ENCODE measurements at places on chromosomes 6 and 20.
A peak's percentile ranks its signal among the peaks of the same experiment; 100 is the strongest.

DNA sequence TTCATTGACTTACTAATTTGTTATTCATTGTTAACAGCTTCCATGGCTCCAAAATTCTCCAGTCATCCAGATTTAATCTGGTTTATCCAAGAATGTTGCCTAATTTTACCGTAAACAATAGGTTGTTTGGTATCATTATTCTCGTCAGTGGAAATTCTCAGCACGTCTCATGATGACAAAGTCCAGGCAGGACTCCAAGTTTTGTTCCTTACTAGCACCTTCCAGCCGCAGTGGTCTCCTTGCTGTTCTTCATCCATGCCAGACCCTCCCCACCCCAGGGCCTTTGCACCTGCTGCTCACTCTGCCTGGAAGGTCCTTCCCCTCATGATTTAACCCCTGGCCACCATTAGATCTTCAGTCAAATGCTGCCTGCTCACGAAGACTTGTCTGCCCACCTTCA, 48.1 kb upstream of the NAA20 start:
- DNase-seq = no peak

- no peak for DNase-seq
Observed at GRCh38 chr20:45826381-45827019, 612 bp downstream of the TNNC2 start.

DNA sequence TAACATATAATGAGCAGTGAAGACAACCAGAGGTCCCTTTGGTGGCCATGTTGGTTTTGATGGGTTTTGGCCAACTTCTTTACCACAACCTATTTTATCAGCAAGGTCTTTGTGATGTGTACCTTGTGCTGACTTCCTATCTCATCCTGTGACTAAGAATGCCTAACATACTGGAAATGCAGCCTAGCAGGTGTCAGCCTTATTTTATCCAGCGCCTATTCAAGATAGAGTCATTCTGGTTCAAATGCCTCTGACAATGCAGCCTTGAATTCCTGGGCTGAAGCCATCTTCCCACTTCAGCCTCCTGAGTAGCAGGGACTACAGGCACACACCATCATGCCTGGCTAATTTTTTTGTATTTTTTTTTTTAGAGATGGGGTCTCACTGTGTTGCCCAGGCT, 7.8 kb upstream of the TRIM38 start:
- no peak for DNase-seq

- no peak for DNase-seq
Observed at GRCh38 chr6:54244430-54244829, 63.8 kb upstream of the TINAG start.

DNA sequence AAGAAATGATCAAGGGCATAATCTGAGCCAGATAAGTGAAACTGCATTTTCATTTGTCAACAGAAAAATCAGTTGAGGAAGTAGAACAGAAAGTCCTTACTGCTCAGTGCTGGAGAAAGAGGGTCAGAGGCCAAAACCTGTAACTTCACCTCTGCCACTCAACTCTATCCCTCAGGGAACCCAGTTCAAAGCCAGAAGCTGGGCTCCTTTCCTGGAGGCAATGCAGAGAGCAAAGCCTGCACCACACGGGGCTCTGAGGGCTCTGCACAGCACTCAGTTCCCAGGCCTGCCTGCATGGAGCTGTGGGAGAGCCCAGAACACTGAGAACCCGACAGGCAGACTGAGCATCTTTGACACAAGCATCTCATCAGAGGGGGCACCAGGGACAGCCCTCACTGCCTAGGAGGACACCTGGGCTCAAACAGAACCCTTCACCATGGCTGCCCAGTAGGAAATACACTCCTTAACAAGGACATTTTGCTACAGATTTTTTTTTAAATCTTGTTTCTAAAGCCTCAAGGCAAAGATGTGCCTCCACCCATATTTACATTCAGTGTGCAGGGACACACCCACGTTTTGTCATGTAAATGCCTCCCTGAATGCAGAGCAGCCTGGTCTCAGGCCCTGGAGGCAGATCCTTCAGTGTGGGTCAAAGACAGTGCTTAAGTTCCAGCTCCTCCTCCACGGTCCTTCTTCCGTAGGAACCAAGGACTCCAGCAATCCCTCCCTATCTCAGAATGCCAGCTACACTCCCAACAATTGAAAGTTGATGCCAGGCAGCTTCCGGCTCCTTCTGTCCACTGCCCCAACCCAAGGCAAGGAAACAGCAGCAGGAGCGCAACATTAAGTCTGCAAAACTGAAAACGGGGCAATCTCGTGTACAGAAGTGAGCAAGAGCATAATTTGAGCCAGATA, 6.6 kb downstream of the RNASET2 start:
- DNase-seq = no peak

GRCh38 chr20:42483730-42484303, 705.9 kb downstream of the PTPRT start:
- no peak for DNase-seq

- no peak for DNase-seq
Observed at GRCh38 chr20:9949563-9949962, 85.2 kb upstream of the ANKEF1 start.

DNA sequence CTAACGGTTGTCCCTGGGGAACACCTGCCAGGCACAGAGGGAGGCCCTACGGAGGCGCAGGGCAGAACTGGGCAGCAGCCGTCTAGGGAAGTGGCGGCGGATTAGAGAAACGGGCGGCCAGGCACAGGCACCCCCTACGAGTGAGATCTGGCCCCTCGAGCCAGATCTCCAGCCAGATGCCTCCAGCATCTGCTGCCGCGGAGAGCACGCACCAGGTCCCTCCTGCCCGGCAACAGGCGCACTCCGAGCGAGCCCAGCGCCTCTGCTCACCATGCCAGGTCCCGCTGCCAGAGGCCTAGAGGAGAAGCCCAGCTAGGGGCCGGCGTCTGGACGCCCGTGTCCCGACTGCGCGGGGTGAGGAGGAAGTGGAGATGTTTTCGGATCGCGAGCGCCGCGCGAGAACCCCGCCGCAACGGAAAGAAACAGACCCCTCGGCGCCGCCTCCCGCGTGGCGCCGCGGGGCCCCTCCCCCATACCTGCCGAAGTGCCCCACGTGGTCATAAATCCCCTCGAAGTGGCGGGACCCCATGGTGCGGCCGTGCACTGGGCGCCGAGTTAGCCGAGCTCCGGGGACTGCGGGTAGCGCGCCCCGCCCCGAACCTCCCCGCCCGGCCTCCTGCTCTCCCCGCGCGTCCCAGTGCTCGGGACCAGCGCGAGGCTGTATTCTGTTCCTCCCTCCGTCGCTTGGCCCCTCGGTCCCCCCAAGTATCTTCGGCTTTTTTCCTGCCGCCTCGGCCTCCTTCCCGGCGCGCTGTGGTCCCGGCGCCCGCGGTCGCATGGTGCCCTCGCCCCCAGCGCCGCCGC, at the start of gene SLC22A16:
SLC22A16 (minus strand) TSS at position 568 of the 804 bp plus-strand sequence; CDS start at position 529, 39 bp downstream.
- DNase-seq = no peak

- DNase-seq = no peak
Observed at GRCh38 chr6:25497383-25498040, 154.5 kb upstream of the SCGN start.

DNA sequence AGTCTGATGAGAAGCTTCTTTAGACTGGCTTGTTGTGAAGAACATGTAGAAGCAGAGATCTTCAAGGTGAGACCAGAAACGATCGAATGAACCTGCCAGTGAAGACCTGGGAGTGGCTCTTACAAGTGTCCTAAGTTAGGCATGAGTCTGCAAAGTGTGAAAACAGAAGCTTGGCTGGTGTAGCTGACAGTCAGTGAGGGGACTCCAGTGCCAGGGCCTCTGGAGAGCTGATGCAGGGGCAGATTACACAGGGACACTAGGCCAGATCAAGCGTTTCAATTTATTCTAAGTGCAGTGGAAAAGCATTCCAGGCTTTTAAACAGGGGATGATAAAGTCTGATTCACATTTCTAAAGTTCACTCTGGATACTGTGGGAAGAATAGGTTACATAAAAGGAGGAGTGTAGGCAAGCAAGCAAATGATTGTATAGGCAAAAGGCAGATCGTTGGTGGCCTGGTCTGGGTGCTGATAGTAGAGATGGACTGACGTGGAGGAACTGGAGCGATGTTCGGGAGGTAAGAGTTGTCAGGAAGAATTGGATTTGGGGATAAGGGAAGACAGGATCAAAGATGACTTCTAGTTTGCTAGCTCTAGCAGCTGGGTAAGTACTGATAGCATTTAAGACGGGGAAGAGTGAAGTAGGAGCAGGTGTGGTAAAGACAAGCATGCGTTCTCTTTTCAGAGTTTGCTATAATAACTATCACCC, 133.5 kb downstream of the MAN1A1 start:
- no peak for DNase-seq

DNA sequence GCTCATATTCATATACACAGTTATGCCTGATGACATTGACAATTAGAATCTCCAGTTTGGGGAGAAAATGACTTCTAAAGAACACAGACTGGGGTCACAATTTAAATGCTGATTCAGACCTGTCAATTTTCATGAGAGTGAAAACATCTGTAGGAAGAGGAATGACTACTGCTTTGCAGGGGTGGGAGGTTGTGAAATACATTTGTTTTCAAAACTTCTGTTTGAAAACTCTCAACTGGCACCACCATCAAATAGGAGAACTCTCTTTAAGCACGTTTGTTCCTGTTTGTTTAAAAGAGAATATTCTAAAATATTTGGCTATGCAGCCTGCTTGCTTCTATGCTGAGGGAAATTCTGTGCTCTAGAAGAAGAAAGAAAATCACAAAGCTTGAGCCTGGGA, 50.8 kb upstream of the ADGRF5 start:
- no peak for DNase-seq

DNA sequence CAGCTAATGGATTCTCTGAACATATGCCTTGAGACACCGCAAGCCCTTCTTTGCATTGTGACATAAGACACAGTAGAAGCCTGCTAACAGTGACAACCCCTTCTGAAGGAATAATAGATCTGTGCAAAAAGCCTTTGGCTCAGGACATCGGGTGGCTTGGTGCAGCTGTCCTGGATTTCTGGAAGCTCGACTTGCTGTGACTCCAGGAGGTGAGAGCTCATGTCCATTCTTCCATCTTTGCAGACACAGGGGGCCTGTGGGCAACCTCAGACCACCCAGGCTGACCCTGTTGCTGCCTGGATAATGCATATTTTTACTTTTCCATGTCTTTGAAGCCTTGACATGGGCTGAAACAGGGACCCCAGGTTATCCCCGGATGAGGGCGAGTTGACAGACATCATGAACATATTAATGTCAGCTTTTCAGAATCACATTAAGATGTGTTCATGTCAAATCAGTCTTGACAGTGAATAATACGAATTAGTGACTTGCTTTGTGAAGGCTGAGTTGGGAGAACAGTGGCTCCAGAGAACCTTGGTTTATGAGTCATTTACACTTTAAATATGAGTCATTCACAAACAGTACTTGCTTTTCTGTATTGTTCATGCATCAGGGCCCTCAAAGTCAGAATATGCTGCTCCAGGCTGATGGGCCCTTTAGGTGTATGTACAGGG, 66.8 kb upstream of the IYD start:
- peak; percentile 65 for DNase-seq

GRCh38 chr20:5171064-5171789, 44.4 kb downstream of the CDS2 start:
- no peak for DNase-seq

DNA sequence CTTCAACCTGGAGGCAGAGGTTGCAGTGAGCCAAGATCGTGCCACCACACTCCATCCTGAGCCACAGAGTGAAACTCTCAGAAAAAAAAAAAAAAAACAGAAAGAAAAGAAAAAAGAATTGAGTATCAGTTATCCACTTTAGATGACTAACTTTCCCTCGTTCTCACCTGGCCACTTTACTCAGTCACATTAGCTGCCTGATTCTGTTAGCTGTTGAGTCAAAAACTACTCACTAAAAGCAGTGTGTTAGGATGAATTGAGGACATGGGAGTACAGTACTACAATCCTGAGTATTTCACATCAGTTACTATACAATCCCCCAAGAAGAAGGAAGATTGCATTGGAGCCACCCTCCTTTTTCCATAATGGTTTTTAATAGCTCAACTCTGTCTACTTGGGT, 114.6 kb downstream of the ADAT2 start:
- no peak for DNase-seq

DNA sequence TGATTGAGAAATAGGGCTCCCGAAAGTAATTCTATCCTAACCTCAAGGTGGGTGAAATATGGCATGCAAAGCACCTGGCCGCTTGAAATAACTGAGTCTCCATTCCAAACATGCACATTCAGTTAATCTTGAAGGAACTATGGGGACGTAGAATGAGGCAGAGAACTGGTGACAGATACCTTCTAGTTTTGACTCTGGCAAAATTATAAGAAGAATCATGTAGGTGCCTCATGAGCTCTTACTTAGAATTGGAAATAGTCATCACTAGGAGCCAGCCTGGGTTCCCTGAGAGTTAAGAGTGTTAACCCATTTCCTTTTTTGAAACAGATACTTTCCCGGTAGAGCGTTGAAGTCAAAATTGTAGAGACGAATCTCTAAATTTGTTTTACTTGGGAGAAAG, 49.3 kb downstream of the RPF2 start:
- no peak for DNase-seq

- DNase-seq = no peak
Observed at GRCh38 chr6:25137916-25138232, 141.3 kb upstream of the CARMIL1 start.

- DNase-seq = no peak
Observed at GRCh38 chr6:73116330-73116729, 109.0 kb downstream of the KHDC1L start.

DNA sequence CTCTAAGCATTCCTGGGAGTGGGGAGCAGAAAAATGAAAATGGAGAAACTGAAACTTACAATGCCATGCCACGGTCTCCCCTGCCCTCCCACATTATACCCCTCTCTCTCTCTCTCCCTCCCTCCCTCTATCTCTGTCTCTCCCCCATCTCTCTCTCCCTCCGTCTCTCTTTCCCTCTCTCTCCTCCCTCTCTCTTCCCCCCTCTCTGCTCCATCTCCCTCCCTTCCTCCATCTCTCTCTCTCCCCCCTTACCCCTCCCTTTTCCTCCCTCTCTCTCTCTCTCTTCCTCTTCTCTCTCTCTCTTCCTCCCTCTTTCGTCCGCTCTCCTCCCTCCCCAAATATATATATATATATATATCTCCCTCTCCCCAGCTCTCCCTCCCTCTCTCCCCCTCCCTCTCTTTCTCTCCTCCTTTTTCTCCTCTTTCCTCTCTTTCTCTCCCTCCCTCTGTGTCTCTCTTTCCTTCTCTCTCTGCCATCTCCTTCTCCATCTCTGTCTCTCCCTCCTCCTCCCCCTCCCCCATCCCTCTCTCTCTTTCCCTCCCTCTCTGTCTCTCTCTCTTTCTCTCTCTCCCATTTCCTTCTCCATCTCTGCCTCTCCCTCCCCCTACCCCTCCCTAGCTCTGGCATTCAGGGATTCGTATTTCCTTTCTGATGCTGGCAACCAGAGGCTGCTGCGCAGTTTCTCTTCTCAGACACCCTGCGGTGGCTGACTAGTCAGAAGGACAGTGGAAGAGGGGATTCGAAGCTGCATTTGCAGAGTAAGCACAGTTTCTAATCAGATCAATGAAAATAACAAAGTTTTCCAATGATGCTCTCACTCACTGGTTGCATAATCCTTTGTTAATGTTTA, 13.9 kb upstream of the VAPB start:
- no peak for DNase-seq
